ENCODE measurements at places on chromosomes 12 and 14. TPM values are rescaled to one million over a fixed set of nuclear protein-coding genes. Genes with fewer than 3 reads are reported as not detected.

DNA sequence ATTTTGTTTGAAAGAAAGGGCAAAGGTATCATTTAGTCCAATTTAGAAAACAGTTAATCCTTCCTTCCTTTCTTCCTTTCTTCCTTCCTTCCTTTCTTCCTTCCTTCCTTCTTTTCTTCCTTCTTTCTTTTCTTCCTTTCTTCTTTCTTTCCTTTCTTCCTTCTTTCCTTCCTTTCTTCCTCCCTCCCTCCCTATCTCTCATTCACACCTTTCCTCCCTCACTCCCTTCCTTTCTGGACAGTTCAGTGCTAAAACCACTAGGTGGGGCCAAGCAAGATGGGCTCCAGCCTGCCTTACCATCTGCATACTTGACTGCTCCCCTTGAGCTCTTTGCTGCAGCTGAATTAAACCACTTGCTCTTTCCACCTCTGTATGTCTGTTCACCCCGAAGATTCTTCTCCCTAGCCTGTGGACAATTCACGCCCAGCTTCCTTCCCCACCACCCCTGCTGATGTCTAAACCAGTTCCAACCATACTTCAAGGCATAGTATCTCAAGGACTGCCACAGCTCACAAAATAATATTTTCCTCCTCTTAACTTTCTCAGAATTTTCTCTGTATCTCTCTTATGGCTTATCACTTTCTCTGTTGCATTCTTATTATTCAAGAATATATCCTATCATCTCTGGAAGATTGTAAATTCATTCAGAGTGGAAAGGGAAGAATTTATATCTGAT, 78.0 kb downstream of the DBX2 start:
- no peaks in the 10 kb centered on the region for H3K27me3 ChIP-seq
- no peak overlapping the region for H3K4me3 ChIP-seq
- H3K27ac ChIP-seq: no peak overlapping the region
- no peaks in the 10 kb centered on the region for H3K36me3 ChIP-seq

DNA sequence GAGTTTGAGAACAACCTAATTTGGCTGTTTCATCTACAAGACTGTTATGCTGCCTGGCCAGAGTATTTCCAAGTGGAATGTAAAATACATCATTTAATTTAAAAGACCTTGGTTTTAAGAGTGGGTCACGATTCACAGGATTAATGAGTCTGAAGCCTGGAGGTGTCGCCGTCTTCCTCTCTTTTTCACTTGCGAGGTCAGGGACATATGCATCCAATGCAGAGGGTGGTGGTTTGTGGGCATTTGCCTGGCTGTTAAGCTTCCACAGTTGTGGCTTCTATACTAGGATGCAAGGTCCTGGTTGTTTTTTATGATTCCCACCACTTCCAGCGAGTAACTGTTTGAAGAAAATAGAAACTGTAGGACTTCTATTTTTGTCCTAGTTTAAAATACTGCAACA, 22.8 kb upstream of the RASSF3 start:
- no peak for DNase-seq
- H3K36me3 ChIP-seq: no peaks in the 10 kb centered on the region
- H3K4me1 ChIP-seq: peaks cover 22% of the 10 kb centered on the region
- H3K27ac ChIP-seq: no peak overlapping the region

- no peak for DNase-seq
- no peak overlapping the region for H3K4me3 ChIP-seq
- H3K36me3 ChIP-seq: no peaks in the 10 kb centered on the region
- no peaks in the 10 kb centered on the region for H3K27me3 ChIP-seq
These were observed 1013.8 kb downstream of the DIO2 start for GRCh38 chr14:79197516-79197915.

DNA sequence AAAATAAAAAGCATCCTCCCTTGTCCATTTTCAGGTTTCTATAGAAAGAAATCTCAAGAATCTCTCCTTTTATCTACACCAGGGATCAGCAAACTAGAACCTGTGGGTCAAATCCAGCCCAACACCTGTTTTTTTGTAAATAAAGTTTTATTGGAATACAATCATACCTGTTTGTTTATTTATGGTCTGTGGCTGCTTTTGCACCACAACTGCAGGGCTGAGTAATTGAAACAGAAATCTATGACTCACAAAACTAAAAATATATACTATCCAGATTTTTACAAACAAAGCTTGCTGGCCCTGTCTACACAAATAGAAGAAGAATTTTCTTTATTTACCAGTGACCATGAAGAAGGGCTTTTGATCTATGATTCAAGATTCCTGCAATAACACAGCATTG, 95.1 kb upstream of the COCH start:
- no peak overlapping the region for H3K4me3 ChIP-seq
- no peaks in the 10 kb centered on the region for H3K36me3 ChIP-seq
- no peaks in the 10 kb centered on the region for H3K4me1 ChIP-seq
- H3K27ac ChIP-seq: no peak overlapping the region

DNA sequence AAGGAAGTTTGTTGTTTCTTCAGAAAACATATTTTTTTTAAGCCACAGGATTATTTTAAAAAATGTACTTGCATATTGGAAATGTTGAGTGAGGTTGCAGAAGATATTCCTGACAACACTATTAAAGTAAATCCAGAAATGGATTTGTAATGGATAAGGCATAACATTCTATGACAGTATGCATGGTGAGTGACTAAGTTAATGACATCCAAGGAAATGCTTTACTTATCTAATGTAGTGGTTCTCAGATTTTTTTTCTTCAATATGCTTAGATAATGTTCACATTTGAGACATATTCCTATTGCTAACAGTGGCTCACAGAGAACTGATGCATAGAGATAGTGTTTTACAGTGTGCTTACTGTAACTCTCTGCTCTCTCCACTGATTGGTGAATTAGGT, 49.4 kb downstream of the ZDHHC17 start:
- no peak for DNase-seq
- H3K27me3 ChIP-seq: no peaks in the 10 kb centered on the region
- H3K27ac ChIP-seq: no peak overlapping the region
- no peak overlapping the region for H3K4me3 ChIP-seq
- no peaks in the 10 kb centered on the region for H3K4me1 ChIP-seq

DNA sequence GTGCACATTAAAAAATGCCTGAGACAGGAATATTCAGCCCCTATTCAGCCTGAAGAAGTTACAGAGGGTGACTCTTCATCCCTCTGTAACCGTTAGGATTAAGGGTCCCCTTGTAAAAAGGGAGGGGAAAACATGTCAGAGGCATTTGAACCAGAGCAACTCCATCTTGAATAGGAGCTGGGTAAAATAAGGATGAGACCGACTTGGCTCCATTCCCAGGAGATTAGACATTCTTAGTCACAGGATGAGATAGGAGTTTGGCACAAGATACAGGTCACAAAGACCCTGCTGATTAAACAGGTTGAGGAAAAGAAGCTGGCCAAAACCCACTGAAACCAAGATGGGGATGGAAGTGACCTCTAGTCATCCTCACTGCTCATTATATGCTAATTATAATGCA, 19.9 kb upstream of the MDM1 start:
- H3K4me3 ChIP-seq: no peak overlapping the region
- no peaks in the 10 kb centered on the region for H3K4me1 ChIP-seq
- no peak overlapping the region for H3K27ac ChIP-seq
- DNase-seq: no peak
- H3K36me3 ChIP-seq: no peaks in the 10 kb centered on the region

DNA sequence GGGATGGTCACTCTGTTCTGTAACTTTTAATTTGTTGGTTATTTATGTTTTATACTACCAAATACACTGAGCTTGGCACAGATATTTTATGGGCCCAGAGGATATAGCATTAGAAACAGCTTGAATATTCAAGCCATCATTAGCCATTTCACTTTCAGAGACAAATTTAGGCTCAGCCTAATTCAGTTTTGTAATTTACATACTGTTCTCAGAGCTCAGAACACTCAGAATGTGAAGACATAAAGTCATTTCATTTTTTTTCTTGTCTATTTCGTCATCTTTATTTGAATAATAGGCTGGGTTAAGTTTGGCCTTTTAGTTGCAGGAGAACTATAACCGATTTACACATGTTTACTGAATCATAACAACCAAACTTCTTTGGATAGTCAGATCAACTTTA, 361.7 kb downstream of the SNAPC1 start:
- H3K4me3 ChIP-seq: no peak overlapping the region
- H3K27me3 ChIP-seq: peaks cover 51% of the 10 kb centered on the region
- DNase-seq: no peak
- no peak overlapping the region for H3K27ac ChIP-seq
- no peaks in the 10 kb centered on the region for H3K4me1 ChIP-seq

DNA sequence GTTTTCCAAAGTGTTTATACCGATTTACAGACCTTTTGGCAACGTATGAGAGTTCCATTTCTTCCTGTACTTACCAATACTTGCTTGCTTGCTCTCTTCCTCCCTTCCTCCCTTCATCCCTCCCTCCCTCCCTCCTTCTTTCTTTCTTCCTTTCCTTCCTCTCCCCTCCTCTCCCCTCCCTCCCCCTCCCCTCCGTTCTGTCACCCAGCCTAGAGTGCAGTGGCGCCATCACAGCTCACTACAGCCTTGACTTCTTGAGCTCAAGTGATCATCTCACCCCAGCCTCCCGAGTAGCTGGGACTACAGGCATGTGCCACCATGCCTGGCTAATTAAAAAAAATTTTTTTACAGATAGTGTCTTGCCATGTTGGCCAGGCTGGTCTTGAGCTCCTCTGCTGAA, 40.4 kb downstream of the DIP2B start:
- peaks cover 23% of the 10 kb centered on the region for H3K4me1 ChIP-seq
- no peak overlapping the region for H3K4me3 ChIP-seq
- H3K36me3 ChIP-seq: no peaks in the 10 kb centered on the region
- H3K27me3 ChIP-seq: no peaks in the 10 kb centered on the region
- no peak overlapping the region for H3K27ac ChIP-seq

DNA sequence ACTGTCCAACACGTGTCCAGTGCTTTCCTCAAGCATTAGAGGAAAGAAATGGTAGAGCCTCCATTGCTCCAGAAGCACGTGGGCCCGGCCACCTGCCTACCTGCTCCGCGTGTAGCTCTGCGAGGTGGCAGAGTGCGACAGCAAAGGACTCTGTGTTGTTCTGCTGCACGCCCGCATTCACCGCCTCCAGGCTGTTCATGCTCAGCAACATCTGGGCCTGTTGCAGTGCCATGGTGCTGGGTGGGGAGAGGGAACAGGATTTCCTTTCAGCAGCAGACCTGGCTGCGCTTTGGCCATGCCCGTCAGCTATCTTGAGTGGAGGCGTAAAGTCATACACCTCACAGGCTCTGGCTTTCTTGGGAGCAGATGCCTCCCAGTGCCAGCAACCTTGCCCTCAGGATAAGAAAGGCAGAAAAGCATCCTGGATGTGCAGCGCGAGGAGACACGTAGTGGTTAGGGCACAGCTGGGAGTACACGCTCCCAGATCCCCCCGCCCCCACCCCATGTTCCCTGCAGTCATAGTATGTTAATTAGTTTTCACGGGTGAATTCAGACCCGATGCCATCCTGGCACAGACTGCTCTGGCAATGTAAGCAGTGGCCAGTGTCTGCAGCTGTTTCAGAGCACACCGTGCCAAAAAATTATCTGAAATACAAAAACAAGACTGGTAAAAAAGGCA, 25.1 kb downstream of the ANAPC5 start:
- H3K4me1 ChIP-seq: peaks cover 8% of the 10 kb centered on the region
- DNase-seq: no peak
- H3K36me3 ChIP-seq: peaks cover 96% of the 10 kb centered on the region
- no peak overlapping the region for H3K4me3 ChIP-seq
- no peak overlapping the region for H3K27ac ChIP-seq
- no peaks in the 10 kb centered on the region for H3K27me3 ChIP-seq

DNA sequence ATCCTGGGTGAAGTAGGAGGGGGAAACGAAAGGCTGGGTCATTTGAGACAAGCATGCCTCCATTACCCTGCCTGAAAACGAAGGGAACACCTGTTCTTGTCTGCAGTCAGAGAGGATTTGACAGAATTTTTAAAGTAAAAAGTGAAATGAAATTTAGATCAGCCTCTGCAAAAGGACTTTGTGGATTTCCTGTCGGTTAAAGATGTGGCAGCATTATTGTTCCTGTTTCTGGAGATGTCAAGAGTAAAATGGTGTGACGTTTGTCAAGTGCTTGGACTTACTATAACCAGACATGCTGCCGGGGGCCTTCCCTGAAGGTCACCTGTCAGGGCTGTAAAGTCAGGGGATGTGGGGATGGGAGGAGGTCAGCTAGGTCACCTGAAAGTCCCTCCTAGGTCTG, 32.0 kb downstream of the NRXN3 start:
- DNase-seq: no peak
- H3K4me1 ChIP-seq: no peaks in the 10 kb centered on the region
- H3K27me3 ChIP-seq: no peaks in the 10 kb centered on the region
- no peak overlapping the region for H3K4me3 ChIP-seq
- no peak overlapping the region for H3K27ac ChIP-seq

GRCh38 chr12:121184425-121184824, 25.5 kb upstream of the P2RX4 start:
- H3K36me3 ChIP-seq: no peaks in the 10 kb centered on the region
- H3K4me3 ChIP-seq: no peak overlapping the region
- DNase-seq: no peak
- no peak overlapping the region for H3K27ac ChIP-seq
- no peaks in the 10 kb centered on the region for H3K4me1 ChIP-seq

GRCh38 chr12:8564656-8565055, 24.0 kb upstream of the CLEC4E start:
- no peaks in the 10 kb centered on the region for H3K36me3 ChIP-seq
- H3K4me3 ChIP-seq: no peak overlapping the region
- DNase-seq: no peak
- no peaks in the 10 kb centered on the region for H3K27me3 ChIP-seq
- no peaks in the 10 kb centered on the region for H3K4me1 ChIP-seq
- H3K27ac ChIP-seq: no peak overlapping the region

DNA sequence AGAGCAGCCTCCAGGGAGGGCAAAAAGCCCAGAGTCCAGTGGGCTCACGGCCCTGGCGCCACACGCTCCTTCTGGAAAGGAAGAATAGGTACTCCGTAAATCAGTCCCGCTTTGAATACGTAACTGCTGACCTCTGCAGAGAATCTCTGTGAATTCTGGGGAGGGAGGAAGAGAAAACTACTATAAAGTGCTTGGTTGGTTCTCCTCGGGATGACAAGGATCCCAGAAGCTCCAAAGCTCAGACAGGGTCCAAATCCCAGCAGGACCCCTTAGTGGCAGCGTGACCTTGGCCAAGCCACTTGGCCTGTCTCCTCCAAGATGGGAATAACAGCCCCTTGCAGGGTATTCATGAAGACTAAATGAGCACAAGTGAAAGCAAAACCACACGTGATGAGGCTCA, 31.7 kb downstream of the ANO2 start:
- H3K27ac ChIP-seq: no peak overlapping the region
- no peaks in the 10 kb centered on the region for H3K27me3 ChIP-seq
- H3K4me1 ChIP-seq: no peaks in the 10 kb centered on the region
- no peak overlapping the region for H3K4me3 ChIP-seq
- no peak for DNase-seq

DNA sequence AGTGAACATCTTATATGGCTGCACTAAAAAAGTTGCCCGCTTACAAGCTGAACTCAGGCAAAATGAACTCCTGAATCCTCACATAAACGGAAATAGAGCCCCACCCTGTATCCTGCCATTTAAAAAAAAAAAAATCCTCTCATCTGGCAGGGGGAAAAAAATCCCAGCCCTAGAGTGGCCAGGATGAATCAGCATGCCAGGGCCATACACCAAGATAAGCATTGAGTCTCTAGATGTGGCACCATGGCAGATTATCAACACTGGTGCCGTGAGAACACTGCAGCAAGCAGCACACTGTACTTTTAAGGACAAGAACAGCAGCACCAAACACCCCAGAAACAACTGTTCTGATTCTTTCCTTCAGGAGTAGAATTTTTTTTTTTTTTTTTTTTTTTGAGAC, 65.5 kb downstream of the RASSF3 start:
- no peak overlapping the region for H3K4me3 ChIP-seq
- H3K27me3 ChIP-seq: no peaks in the 10 kb centered on the region
- H3K27ac ChIP-seq: peak overlapping the region; percentile 47

Gene FSCB
- total RNA-seq: not detected

Gene STYK1
- total RNA-seq: 0.93 TPM

Gene TMEM132D
- 1.0 TPM for total RNA-seq

Gene STAT6
- total RNA-seq: 230 TPM

Gene PTGER2
- 5.3 TPM for total RNA-seq

Gene MYO1H
- total RNA-seq: 0.64 TPM
